ENCODE measurements at places on chromosomes 6 and 20.

- no peak for DNase-seq
Observed at GRCh38 chr6:84731401-84731800, 33.0 kb downstream of the TBX18 start.

- DNase-seq, result no peak
Observed at GRCh38 chr20:29443819-29444218, 1813.6 kb upstream of the DEFB115 start.

DNA sequence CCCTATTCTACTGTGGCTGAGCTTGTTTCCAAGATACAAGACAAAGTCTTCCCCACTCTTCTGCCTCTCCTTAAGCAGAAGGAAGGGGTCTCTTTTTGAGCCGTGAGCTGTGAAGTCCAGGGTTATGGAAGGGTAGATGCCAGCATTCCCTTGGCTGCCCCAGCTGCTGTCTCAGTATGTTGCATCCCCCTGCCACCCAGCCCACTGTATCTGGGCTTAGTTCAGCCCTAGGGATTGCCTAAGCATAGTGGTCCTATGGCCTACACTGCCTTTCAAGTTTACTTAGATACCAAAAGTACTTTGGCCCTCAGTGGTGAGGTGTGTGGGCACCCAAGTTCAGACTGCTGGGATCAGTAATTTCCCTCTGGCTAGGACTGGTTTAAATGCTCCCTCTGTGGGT is 421.9 kb upstream of the KHDRBS2 start:
- no peak for DNase-seq

- no peak for DNase-seq
Observed at GRCh38 chr20:16296931-16297330, 276.3 kb downstream of the KIF16B start.

DNA sequence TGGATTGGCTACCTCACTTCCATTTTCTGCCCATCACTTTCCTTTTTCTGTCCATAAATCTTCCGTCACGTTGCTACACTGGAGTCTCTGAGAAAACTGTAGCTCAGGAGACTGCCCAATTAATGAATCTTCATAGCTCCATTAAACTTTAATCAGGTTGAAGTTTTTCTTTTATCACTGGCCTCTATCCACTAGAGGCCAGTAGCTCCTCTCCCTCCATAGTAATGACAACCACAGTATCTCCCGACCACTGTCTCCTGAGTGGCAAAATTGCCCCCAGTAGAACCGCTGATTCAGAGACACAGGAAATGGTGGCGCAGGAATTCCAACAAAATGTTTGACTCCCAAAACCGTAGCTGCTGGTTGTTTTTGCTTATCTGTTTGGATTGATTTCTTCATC is 18.4 kb upstream of the DOK5 start:
- no peak for DNase-seq

GRCh38 chr6:113854531-113855499 is 2.3 kb upstream of the MARCKS start:
- DNase-seq, result peak; percentile 39

DNA sequence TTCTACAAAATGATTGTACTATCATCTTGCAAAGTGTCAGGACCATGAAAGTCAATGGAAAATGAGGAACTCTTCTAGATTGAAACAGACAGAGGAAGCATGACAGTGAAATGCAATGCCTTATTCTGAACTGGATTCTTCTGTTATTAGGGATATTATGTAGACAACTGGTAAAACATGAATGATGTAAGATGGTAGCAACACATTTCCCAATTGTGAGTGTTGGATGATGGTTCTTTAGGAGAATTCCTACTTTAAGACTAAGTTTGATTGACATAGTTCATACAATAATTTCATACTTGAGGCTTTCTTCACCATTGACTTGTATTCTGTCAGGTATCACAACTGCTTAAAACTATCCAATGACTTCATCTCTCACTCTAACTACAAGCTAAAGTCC is 4.5 kb downstream of the UBE3D start:
- DNase-seq, result no peak

- DNase-seq, result no peak
Observed at GRCh38 chr6:43698584-43699349, 11.2 kb upstream of the MRPS18A start.
